ENCODE measurements at places on chromosomes 6 and 20.
A peak's percentile ranks its signal among the peaks of the same experiment; 100 is the strongest.

DNA sequence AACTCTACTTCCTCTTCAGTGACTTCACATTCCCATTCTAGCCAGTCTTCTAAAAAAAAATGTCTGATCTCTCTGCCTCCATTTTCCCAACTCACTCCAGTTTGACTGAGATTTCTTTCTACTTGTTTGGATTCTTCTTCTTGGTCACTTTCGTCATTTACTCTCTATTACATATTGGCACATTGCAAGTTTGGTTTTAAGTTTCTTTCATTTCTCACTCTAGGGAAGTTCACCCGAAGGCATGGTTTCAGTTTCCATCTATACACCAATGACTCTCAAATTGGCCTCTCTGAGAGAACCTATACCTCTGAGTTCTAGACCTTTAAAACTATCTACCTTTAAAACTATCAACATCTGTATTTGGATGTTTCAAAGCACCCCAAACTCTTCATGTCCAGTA lies 51.3 kb downstream of the CD109 start:
- DNase-seq: no peak

- peak; percentile 50 for DNase-seq
Measured at GRCh38 chr6:130147111-130147510, 75.6 kb downstream of the SAMD3 start.

DNA sequence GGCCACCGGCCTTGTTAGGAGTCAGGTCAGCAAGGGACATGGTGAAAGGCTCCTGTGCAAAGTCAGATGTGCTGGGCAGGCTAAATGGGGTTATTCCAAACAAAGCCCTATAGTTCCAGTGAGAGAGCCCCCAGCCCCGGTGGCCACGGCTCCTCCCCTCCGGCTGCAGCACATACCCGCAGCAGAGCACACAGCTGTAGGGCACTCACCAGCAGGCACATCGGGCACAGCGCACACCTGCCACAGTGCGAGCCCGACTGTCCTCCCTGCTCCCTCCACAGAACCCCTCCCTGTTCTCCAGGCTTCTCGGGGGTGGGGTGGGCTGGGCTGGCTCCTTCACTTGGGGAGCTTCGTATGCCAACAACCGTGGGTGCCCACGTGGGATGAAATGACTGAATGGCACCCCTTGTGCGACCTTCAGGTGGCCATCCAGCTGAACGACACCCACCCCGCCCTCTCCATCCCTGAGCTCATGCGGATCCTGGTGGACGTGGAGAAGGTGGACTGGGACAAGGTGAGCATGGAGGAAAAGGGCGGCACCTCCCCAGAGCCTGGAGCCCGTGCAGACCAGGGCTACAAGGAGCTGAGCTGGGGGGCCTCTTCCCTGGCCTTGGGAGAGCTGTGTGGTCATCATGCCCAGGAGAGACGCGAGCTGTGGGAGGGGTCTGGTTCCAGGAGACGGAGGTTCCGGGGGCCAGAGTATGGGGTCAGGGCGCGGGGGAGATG lies 30.9 kb downstream of the PYGB start:
- no peak for DNase-seq

- no peak for DNase-seq
Measured at GRCh38 chr6:161658211-161658610, 384.4 kb upstream of the AGPAT4 start.

GRCh38 chr20:52993076-52993475 lies 20.9 kb downstream of the TSHZ2 start:
- DNase-seq: no peak

- DNase-seq: no peak
Measured at GRCh38 chr6:153563001-153563400, 431.9 kb upstream of the RGS17 start.

DNA sequence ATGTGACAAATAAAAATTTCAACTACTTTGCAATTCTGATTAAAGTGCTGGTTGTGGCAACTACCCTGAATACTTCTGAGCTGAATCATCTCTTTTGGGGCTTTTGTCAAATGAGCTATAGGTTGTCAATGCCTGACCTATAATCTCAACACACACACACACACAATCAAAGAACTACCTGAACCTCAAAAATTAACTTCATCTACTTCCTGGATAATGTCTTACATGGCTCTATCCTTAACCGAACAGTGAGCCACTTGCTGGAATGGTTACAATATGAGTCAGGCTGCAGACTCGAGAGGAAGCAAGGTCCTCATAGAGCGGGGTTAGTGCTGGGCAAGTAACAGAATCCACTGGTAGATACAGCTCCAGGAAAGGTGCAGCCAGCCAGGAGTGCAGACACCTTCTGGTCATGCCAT lies 70.6 kb upstream of the DST start:
- no peak for DNase-seq

- no peak for DNase-seq
Measured at GRCh38 chr6:134853111-134854055, 96.5 kb downstream of the ALDH8A1 start.

- DNase-seq: peak; percentile 57
Measured at GRCh38 chr6:81751388-81752083, 945 bp downstream of the TENT5A start.

GRCh38 chr6:138525355-138525754 lies 26.1 kb upstream of the NHSL1 start:
- DNase-seq: no peak

GRCh38 chr6:158819977-158820622 lies 932 bp upstream of the EZR start:
- no peak for DNase-seq

DNA sequence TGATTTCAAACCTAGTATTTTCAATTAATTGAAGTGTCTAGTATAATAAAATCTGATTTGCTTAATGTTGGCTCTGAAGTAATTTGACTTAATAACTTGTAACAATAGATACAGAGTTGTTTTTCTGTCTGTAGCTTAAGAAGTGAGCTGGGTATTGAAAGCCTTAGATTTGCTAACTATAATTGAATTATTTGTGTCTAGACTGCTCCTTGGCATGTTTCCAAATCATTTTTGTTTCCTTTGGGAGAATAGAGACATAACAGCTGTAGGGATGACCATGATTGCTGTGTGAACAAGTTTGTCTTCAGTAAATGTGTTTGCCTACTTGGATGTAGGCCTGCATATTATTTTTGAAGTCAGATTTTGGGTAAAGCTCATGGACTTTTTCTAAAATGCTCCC lies 115.4 kb downstream of the SCAF8 start:
- DNase-seq: no peak

All from D341Med (cell line).